ENCODE measurements at places on chromosomes 12 and 14.

GRCh38 chr12:16331998-16332397 is 15.4 kb upstream of the MGST1 start:
- no peak for DNase-seq

DNA sequence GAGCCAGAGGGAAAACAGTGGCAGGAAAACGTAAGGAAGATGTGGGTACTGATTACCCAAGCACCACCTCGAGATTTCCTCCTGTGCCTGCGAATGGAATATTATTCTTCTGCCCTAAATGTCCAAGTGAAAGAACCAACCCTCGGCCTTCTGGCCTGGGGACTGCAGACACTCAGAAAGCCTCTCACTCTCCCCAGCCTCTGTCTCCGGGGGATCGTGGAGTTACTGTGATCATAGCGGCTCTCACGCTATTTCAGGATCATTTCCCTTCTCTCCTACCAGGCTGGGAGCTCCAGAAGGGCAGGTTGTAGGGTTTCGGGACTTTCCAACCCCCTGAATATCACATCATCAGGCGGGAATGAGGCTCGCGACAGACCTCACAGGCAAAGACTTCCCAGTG is 68.9 kb downstream of the KDM2B start:
- DNase-seq: no peak

DNA sequence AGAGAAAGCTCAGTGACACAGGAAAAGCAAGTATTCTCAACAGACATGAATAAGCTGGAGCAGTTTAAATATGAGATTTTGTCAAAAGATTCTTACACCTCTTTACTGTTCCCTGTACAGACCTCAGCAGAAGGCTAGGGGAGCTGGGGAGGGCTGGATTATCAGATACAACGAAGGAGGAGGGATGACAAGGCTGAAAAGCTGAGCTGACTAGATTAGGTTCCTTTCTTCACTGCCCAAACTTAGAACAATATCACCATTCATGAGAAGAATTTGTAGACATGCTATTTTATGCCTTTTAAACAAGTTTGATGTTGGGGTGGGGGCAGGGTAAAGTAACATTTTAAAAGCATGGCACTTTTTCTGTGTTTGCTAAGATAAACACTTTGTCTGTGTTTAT is 611.1 kb downstream of the AACS start:
- DNase-seq: no peak

DNA sequence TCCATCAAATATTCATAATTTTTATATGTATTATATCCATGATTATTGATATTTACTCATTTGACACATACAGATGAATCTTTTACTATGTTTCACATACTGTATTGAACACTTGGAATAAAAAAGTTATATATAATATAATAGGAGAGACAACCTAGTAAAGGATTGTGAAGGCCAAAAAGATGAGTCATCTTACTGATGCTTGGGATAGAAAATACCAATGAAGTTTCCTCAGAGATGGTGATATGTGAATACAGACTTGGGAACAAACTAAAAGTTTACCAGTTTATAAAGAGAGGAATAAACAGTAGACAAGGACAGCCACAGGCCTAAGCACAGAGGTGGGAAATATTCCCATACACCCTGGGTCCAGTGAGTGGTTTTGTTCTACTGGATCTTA is 743.9 kb upstream of the FLRT2 start:
- DNase-seq: no peak

Measured in retinal pigment epithelial cell (primary cell).